Stimulated activated CD4-positive, alpha-beta T cell treated with anti-CD3 and anti-CD28 coated beads, Interleukin-1b, Interleukin-23, amount 100 ng/mL, for 24 hours (primary cell): ENCODE measurements at places on chromosomes 2 and 18.

DNA sequence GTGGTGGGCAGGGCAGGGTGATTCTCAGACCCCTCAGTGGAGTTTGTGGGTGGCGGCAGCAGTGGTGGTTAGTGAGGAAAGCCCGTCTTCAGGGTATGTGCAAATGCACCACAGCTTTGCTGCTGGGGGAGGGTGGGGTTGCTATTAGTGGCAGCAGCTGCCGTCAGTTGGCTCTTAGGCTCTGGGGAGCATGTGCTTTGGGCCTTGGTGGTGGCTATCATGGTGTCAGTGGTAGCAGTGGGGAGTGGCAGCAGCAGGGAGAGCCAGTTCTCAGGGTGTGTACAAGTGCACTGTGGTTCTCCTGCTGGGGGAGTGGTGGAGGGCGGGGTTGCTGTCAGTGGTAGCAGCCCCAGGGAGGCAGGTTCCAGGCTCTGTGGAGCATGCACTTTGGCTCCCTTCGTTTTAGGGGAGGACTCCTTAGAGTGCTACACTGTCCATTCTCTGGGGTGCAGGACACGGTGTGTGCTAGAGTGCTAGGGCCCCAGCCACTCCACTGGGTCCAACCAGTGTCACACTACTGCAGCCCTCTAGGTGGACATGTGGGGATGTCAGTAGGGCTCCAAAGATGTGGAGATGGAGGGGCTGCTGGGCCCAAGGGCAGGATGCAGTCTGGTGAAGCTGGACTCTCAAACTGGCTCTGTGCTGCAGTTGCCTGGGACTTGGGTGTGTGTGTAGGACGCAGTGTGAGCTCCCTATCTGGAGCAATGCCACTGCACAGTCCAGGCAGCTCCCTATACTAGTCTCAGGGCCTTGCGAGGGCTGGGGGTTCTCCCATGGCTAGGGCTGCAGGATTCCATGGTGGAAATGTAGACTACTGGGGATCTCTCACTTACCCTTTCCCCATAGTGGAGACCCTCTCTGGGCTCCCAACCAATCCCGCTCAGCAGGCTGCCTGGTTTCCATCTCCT, 45.3 kb downstream of the ADCYAP1 start:
- DNase-seq = no peak

DNA sequence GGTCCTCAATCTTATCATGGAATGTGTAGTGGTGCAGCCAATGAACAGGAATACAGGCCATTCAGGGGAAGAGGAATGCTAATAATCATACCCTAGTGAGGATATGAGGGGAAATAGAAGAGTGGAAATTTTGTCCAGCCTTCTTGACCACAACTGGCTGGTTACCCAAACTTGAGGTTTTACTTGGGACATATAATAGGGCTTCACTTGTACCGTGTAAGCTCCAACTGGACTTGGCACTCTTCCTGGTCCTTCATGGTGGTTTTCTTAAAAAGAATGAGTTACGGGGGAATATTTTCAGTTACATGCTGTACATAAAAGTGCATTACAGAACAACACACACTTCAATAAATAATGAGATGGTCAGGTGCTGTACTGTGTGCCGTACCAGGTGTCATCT, 234.9 kb upstream of the RASGRP3 start:
- DNase-seq = no peak

DNA sequence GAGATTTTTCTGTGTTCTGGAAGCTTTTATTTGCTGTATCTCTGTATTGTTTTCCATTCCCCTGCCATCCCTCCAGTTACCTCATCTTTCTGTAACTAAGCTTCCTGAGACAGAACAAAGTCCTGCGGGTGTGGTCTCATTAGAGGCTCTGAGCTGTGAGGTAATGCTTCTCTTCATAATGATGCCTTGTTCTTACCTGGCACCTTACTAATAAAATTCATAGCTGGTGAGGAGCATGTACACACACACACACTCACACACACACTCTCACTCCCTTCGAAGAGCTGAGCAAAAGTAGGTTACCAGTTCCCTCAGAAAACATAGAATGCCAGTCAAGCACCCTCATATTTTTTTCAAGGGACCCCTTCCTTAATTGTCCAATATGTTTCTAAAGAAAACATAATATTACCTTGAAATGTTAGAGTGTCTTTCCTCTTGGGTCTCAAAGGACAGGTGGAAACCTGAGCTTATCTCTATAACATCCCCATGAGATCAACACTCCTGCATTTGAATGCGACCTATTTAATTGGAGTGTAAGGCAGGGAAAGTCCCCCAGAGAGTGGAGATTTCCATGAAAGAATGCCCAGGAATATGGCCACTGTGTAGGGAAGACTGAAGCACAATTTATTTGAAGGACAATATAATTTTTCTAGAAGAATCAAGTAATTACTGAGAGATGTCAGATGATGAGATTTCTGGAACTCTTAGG, 161.6 kb upstream of the NCK2 start:
- DNase-seq = no peak

GRCh38 chr2:234710587-234710986, 213.7 kb upstream of the ARL4C start:
- DNase-seq = no peak

DNA sequence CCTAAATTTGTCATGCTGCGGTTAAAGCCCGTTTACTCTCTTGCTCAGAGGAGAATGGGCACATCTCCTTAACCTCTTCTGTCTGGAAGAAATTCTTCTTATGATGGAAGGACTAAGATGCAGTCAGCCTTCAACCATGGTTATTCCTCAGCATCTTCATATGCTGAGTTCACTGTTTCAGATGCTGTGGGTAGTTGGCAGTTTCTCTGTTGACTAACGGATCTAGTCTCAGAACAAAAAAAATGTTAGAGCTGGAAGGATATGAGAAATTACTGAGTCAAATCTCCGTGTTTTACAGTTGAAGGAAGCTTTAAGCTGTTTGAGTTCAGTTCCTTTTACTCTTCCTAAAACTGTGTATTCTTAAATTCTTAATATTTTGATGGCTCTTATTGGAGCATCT, 43.6 kb upstream of the PGAP1 start:
- DNase-seq = no peak

- no peak for DNase-seq
Observed at GRCh38 chr2:36245651-36246050, 109.9 kb upstream of the CRIM1 start.

DNA sequence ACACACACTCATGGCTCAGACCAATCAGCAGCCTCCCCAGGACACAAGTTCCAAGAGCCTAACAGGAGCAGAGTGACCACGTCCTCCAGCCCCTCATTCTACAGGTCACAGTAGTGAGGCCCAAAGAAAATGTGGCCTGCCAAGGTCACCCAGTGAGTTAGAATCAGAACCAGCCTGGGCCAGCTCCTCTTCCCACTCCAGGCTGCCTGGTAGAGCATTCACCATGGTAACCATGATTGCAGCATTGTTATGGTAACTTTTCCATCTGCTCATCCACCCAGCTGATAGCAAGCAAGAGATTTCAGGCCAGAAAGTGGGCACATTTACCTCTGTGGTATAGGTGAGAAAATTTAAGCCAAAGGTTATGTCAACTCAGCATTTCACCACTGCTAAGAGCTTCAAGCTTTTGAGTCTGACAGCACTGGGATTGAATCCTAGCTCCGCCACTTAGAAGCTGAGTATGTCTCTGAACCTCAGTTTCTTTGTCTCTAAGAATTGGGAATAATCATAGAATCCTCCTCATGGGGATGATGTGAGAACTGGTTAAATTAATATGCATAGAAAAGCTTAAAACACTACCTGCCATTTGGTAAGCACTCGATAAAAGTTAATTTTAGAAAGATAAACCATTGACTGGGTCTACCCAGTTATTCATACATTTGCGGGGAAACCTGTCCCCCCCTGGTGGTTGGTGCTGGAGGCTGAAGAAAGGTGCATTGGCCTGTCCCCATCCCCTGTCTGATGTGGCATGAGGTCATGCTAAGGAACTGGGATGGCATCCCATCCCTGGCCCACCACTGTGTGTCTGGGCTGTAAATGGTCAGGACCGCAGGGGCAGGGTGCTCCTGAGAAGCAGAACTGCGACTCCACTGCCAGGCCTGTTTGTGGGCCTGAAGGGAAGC, 181.5 kb downstream of the KLHL29 start:
- DNase-seq = no peak
